T-helper 1 cell (primary cell): ENCODE measurements at places on chromosomes 1 and 21.

DNA sequence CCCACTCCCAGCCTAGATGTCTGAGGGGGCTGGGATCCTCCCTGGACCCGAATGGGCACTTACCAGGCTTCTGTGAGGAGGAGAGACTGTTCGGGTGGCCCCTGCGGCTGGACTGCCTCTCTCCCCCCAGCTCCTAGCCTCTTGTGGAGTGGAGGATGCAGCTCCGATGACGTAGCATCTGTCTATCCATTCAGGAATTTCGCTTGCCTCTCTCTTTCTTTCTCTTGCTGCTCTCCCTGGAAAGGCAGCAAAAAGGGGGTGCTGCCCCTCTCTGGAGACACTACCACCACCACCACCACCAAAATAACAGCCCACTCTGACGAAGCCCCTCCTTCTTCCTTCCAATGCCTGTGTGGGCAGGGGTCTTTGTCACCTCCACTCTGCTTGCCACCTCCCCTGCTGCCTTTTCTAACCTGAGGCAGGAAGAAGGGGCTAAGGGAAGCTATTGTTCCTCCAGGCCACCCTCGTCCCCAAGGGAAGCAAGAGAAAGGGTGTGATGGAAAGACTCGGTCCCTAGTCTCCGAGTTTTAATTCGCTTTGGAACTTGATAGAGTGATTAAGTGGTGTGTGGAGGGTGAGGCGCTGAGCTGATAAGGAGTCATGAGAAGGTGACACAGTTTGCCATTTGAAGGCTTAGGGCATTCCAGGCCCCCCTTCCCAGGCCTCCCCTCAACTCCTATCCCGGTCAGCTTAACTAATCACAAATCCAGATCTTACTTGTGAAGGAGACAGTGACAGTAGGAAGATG, 60.5 kb downstream of the RHBG start:
- DNase-seq, result no peak

GRCh38 chr1:15011160-15011559, 142.4 kb upstream of the TMEM51 start:
- DNase-seq, result no peak

DNA sequence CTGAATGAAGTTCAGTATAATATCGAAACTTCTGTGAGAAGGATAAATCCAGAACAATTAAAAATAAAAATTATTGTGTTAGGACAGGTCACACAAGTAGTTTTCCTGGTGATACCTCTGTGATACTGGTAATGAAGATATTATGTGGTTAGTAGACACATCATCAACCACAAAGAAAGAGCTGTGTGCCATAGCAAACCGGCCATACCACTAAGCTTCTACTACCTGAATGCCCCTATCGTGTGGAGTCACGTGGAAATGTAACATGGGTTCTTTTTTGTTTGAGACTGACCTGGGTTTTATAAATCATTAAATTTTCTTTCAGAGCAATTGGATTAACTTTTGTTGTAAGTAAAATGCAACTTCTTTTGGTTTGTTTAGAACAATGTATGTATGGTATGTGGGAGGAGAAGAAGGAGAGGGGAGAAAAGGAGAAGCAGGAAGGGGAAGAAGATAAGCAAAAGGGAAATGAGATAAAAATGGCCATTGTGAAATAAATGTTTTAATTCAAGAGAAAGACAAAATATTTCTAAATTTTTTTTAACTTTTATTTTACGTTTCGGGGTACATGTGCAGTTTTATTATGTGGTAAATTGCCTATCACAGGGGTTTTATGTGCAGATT, 58.2 kb upstream of the LRRC8B start:
- DNase-seq, result no peak

DNA sequence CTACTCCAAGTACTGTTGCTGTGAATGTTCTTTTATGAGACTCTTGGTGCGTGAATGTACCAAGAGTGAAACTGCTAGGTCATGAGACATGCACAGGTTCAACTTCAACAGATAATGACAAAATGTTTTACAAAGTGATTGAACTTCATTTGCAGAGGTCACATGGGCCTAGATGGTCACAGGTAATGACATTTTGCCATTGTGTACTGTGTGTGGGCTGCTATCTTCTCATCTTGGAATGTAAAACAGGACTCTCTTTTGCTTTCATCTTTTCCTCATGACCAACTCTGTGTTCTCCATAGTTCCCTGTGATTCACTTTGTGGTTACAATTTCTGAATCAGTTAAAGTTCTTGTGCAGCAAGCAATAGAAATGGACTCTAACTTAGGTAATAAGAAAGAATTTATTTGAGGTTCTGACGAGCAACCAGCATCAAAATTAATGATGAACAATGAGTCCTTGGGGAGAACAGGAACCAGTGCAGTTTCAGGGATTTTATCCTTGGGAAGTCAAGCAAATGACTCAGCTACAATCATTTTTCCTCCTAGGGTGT, 16.2 kb upstream of the TSNAX start:
- DNase-seq, result no peak

DNA sequence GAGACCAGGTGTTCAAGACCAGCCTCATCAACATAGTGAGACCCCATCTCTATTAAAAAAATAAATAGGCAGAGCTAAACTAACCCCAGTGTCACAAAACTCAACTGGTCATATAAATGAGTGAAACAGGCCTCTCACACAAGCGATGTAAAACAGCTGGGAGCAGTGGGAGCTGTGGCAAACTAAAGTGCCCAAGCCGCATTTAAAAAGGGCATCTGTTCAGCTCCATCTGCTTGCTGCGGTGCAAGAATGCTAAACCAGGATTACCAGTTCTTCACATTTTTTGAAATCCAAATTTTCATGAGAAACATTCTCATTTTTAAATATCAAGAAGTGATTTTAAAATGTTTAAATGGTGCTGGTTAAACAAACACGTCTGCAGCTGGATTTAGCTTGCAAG, 50.0 kb upstream of the WNT2B start:
- DNase-seq, result no peak

DNA sequence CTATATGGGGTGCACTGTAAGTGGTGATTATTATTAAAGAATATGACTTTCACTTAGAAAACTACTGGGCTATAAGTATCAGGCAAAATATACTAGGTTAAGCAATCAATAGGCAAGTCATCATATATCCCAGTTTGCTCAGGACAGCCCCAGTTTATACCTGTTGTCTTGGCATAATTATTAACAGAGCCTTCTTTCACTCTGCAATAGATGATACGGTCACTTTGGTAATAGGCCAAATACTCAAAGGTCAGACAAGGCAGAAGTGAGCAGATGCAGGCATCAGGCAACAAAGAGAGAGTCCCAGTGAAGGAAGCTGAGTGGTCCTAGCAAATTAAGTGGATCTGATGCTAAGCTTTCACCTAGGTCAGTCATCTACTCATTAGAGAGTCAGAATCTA, 599.9 kb downstream of the LMO4 start:
- DNase-seq, result no peak

GRCh38 chr1:202890392-202890791, 1.4 kb upstream of the RABIF start:
- no peak for DNase-seq

DNA sequence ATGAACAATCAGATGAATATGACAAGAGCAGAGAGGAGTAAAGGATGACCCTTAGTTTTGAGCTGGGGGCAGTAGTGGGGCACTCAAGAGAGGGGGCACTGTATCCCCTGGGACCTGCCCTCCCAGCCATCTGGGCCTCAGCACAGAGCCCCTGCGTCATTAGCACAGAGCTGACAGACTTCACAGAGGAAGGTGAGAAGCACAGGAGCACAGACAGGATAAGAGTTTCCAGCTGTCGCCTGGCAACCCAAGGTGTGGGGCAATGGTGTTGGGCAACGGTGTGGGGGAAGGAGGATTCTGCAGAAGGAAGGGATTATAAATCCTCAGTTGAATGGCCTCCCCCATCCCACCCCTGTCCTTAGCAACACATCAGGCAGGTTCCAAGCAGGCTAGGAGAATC, 30.2 kb downstream of the RAB3B start:
- DNase-seq, result no peak

DNA sequence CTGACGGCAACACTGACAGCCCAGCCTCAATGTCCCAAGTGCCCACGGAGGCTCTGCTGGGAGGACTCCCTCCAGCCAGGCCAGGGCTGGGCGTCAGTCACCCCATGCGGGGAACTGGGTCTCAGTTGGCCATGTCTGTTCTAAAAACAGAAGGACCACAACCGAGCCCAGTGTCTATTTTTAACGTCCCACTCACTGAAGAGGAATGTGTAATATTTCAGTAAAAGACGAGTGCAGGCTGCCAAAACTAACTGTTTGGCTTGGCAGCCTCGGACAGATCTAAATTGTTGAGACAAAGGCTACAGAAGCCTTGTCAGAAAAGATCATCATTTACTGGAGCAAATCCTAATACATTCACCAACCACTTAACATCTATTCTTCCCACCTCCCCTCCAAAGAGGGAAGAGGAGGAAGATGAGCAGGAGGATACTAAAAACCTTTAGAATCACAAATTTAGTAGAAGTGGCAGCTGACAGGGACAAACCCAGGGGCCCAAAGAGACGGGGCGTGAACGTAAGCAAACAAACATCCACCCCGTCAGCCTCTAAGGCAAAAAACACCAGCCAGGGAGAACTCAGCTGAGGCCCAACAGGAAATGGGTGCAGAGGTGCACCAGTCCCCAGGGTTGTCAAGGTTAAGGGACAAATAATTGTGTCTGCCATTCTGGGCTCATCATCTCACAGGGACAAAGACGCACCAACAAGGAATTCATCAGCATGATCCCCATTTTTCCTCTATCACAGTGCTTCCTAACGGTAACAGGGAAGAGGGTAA, 18.7 kb downstream of the C1orf198 start:
- DNase-seq, result no peak

DNA sequence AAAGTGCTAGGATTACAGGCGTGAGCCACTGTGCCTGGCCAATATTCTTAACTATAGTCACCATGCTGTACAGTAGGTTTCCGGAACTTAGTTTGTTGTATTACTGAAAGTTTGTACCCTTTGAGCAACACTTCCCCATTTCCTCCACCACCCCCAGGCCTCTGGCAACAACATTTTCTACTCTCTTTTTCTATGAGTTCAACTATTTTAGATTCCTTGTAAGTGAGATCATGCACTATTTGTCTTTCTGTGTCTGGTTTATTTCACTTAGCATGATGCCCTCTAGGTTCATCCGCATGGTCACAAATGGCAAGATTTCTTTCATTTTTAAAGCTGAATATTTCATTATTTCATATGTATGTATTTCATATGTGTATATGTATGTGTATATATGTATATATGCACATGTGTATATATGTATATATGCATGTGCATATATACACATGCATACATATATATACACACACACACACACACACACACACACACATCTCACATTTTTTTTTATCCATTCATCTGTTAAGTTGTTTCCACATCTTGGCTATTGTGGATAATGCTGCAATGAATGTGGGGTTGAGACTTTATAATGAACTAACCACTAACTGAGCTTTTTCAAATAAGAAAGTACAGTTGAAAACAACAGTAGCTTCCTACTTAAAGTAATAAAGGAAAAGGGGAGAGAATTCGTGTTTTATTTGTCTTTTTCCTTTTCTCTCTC, 256.8 kb upstream of the C1orf105 start:
- no peak for DNase-seq

DNA sequence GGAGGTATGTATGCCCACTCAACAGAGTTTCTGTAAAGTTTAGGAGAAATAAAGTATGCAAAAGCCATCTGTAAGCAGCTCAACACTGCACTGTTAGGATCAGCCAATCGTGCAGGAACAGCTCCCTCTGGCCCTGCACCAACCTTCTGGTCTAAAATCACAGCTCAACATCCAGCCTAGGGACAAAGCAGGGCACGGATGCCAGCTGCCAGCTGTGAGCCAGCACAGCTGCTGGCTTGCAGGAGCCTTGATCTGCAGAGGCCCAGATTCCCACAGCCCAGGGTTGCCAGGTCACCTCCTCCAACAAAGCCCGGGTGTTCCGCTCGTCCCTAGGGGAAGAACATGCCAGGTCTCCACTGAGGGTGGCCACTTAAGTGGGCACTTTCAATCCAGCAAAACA, 8.6 kb downstream of the ACOT7 start:
- no peak for DNase-seq

- DNase-seq, result no peak
These were observed 123.8 kb downstream of the PCBP3 start for GRCh38 chr21:45767071-45768006.

DNA sequence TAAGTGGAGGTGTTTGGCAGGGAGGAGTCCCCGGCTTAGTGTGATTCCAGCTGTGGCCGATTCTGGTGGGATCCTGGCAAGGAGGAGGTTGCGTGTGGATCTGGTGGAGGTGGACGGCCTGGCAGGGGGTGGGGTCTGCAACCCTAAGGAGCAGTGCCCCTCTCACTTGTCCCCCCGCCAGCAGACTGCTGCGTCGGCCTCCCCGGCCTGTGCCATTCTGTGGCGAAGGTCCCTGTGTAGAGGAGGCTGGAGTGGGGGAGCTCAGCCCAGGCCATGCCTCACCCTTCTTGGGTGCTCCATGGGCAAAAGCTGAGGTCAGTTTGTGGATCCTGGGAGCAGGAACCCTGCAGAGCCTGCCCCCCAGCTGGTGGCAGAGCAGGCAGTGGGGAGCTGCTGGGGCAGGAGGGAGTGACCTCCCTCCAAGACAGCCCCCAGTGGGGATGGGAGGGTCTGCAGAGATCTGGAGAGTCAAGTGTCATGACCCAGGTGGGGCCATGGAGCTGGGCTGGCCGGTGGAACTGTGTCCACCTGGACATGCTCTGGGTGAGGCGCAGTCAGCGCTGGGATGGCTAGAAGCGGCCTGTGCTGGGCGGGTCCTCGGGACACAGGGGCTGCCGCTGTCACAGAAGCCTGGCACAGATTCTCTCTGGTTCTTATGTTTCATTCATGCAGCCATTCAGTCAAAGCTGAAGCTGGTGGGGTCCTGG, 5.3 kb downstream of the MIB2 start:
- no peak for DNase-seq

DNA sequence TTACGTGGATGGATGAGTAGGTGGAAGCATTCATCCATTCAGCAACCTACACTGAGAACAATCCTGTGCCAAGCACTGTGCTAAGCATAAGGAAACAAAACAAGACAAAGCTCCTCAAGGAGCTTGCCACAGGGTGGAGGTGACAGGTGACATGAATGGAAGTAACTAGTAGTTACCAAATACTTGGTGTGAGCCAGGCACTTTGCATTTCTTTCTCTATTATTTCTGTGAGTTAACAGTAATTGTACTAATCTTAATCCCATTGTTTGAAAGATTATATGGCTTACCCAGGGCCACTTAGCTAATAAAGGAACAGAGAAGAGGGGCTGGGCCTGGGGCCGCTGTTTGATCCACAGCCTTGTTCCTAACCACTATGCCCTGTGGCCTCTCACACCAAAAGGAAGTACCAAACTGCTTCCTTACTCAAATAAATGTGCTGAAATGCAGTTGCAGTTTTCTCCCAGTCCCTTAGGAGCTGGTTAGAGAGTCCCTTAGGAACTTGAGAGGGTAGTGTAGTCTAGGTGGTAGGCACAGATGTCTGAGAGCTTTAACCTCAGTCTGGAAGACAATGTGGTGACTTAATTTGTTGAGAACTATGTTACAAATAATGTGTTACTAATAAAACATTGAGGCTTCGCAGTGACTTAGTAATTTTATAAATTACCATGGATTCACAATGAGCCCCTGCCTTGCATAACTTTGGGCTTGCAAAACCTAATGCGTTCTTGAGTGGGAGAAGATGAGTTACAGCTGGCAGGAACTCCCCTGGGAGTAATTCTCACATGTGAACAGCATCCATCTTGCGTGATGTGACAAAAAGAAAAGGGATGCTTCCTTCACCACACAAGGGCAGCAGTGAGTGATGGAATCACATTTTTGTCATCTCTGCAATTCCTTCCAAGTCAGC, 69.8 kb downstream of the MPZL1 start:
- no peak for DNase-seq
